ENCODE measurements at places on chromosomes 3 and 15.

GRCh38 chr3:104781112-104781511, 585.6 kb upstream of the ALCAM start:
- no peak for DNase-seq

GRCh38 chr3:14762701-14763100, 56.1 kb upstream of the FGD5 start:
- no peak for DNase-seq

GRCh38 chr3:66518126-66518525, 17.3 kb upstream of the LRIG1 start:
- no peak for DNase-seq

- no peak for DNase-seq
Observed at GRCh38 chr3:59908701-59909100, 858.9 kb upstream of the CFAP20DC start.

DNA sequence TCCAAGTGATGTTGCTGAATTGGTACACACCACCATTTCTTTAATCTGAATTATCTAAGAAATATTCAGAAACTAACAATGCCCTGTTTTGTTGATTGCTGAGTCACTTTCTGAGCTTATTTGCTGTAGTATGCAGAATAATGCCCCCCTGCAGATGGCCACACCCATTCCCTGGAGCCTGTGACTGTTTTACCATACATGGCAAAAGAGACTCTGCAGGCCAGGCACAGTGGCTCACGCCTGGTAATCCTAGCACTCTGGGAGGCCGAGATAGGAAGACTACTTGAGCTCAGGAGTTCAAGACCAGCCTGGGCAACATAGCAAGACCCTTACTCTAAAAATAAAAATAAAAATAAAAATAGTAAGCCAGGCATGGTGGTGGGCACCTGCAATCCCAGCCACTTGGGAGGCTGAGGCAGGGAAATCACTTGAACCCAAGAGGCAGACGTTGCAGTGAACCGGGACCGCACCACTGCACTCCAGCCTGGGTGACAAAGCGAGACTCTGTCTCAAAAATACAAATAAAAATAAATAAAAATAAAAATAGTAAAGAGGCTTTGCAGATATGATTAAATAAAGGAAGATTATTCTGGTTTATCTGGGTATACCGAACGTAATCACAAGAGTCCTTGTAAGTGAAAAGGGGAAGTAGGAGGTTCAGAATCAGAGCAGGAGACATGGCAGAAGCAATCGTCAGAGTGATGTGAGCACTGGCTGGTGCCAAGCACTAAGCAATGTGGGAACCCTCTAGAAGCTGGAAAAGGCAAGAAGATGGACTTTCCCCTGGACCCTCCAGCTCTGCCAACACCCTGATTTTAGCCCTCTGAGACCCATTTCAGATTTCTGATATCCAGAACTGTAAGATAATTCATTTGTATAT, 19.0 kb downstream of the PCYT1A start:
- DNase-seq: no peak

DNA sequence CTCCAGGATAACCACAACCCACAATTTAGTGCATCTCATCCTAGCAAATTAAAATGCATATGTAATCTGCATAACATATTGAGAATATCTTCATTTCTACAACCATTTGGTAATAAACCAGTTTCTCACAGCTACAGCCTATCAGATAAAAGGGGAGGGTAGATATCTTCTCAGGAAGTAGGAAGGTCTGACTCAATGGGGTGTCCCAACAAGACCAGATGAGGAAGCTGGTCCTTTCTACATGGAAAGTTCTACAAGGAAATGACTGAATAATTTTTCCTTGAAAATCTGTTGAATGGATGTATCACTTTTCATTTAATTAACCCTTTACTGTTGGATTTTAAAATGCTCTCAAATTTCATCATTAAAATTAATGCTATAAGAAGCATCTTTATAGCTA, 17.4 kb upstream of the TMPRSS7 start:
- DNase-seq: no peak

GRCh38 chr3:98596541-98597500, 3.4 kb upstream of the CPOX start:
- DNase-seq: no peak

- DNase-seq: no peak
Observed at GRCh38 chr15:91021516-91022074, 799 bp downstream of the VPS33B start.

- DNase-seq: no peak
Observed at GRCh38 chr3:160929595-160929994, 173.6 kb downstream of the PPM1L start.

- DNase-seq: no peak
Observed at GRCh38 chr15:100909565-100909964, 9.6 kb upstream of the LRRK1 start.

DNA sequence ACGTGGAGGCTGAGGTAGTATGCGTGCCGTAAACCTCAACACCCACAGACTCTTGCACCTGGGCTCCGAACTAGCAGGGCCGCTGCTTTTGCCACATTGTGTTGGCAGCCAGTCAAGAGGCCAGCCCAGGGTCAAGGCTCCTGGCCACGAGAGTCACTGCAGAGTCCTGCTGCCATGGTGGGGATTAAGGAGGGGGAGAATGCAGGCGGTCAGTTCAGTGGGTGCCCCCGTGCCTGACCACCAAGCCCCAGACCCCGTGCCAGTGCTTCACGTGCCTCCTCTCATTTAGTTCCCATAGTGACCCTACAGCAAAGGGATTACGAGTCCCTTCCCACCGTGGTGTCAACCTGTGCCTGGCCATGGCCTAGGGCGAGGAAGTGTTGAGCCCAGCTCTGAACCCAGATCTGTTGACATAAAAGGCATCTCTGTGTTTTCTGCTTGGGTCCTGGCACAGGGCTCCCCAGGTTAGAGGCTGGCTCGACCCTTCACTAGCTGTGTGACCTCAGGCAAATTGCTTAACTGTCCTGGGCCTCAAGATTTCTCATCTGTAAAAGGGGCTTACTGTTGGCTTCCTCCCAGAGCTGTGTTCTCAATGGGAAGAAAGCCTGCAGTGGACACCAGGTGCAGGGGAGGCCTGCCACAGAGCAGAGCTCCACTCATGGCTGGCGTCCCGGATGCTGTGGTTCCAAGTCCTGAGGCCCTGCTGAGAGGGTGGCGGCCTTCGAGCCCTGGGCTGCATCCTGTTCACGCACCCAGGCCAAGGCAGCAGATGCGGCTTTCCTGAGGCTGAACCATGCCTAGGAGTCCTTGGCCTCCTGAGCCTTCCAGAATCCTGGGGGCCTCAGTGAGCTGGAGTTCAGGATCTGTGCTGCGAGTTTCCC, 32.8 kb downstream of the FBLN2 start:
- DNase-seq: no peak

DNA sequence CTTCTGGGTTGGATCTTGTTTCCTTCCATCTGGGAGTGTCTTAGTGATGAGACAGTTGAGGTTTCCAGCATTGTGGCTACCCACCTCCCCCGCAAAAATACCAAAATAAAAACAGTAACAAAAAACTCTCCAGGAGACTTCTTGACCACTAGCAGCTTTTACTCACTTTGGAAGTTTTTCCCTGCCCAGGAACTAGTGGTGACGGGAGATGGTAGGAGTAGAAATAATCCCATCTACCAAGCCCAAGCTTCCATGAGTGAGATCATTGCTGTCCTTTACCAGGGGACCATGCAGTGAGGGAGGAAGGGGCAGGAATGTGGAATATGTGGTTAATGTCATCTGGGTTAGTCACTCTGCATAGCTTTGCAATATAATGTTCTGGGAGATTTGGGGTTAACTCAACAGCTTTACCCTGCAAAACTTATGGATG, 187.7 kb downstream of the ITPR1 start:
- DNase-seq: no peak

- no peak for DNase-seq
Observed at GRCh38 chr3:126375835-126376331, 18.7 kb upstream of the KLF15 start.

- DNase-seq: no peak
Observed at GRCh38 chr15:69170597-69170996, 10.2 kb downstream of the GLCE start.

DNA sequence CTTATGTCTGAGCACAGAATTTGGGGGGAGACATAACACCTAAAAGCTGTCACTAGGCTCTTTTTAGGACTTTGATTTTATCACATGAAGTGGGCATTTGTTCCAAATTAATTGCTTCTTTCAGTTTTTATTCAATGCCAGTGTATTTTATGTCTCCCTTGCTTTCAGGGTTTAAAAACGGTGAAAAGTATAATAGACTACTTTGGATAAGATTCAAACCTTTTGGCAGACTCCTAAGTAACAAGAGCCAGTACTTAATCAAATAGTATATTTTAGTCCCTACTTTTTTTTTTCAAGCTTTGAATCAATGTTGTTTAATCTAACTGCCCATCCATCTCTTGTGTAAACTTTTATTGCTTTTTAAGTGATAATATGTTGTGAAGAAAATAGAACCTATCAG, 847.2 kb upstream of the DPPA4 start:
- DNase-seq: no peak

- DNase-seq: no peak
Observed at GRCh38 chr15:82916161-82916952, 36.2 kb downstream of the HOMER2 start.

- DNase-seq: no peak
Observed at GRCh38 chr3:138800248-138800647, 34.5 kb downstream of the PIK3CB start.

GRCh38 chr3:71951842-71952241, 166.9 kb upstream of the PROK2 start:
- DNase-seq: no peak

DNA sequence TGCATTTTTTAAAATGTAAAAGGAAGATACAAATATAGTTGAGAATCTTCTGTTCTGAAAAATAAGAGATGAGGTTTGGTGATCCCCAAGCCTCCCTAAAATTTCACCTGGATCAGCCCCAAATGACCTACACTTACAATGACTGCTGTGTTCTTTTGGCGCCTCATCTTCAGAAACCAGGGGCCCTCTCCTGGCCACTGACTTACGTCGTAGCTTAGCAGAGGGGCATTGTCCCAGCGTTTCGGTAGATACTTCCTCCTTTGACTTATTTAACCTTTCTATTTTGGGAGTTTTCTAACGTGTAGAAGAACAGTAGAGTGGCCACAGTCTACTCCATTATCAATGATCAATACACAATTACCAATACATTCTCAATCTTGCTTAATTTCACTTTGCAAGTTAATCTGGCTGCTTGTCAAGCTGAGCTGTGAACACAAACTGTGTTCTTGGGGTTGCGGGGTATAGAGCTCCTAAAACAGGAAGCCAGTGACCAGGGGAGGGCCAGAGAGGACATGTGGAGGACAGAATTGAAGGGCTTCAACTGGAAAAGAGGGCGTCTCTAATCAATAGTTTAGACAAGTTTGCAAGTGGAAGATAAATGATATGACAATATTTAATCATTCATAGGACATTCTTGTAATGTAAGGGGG, 419.5 kb downstream of the LPP start:
- DNase-seq: no peak

DNA sequence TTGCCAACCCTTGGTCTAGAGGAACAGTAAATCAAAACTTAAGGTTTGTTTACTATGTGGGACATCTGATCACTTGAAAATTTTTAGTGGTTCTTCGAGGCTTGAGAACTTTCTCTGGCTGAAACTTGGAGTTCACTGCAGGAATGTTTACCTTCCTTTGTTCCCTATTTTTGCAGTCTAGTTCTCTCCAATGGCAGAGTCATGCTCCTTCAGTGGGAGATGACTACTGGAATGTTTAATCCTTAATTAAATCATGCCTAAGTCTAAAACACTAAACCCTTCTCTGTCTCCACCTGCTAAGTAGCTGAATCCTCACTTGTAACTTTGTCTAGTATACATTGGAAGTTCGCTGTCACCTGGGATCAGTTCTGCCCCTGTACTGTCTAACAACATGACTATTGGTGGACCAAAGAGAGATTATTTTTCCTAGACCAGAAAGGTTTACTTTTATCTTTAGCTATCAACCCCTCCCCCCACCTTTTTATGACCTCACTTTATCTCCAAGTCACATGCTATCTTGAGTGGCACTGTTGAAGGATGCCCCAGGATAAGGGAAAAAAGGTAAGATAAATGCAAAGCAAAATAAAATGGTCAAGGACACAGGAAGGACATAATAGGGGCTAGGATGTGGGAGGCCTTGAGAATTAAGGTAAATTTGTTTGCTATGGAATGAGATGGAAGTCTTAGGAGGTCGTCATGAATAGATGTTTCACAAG, 1.2 kb upstream of the ZNF609 start:
- DNase-seq: no peak

GRCh38 chr3:100209948-100210771, 50.6 kb upstream of the TBC1D23 start:
- no peak for DNase-seq

GRCh38 chr15:96331945-96332636, 1.6 kb downstream of the NR2F2 start:
- no peak for DNase-seq

GRCh38 chr15:98724494-98724893, 76.2 kb downstream of the IGF1R start:
- no peak for DNase-seq

DNA sequence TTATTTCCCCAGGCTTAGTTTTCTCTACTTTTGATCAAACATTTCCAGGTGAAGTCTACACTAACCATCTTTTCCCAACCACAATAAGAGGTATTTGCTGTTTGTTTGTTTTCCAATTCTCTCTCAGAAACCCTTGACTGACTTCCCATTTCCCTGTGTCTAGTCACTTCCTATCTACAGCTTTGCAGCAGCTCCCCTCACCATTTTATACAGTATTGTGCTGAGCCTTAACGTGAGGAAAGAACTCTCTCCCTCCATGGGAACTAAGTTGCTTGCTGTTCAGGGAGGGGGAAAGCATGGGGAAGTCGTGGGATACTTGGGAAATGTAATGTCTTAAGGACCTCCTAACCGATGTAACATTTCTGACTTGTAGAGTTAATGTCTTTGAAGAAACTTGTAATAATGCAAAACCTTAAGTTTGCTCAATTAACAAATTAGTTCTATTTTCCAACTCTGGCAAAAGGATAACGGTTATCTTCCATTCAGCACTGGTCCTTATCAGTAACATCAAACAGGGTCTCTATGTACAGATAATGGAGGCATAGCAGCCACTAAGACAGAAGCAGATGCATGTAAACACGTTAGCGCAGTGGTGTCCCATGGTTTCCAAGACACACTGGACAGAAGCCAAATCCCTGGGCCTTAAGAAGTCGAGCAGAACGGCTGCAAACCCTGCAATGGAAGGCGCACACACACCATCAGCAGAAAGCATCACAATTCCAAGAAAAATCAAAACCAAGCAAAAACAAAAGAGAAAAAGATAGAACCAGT, 39.7 kb downstream of the NPTN start:
- no peak for DNase-seq

- no peak for DNase-seq
Observed at GRCh38 chr15:89963301-89964231, 37.6 kb upstream of the ZNF710 start.

Data from activated T-helper 1 cell treated with Interleukin-2 at 50 U/mL for 16 hours (primary cell).